ENCODE measurements at places on chromosomes 12 and 14. TPM values are rescaled to one million over a fixed set of nuclear protein-coding genes. Genes with fewer than 3 reads are reported as not detected.

Gene KCNA5
- total RNA-seq, result under 0.01 TPM

Gene TULP3
- 6.5 TPM for total RNA-seq

Gene KCNMB4
- total RNA-seq, result 3.0 TPM

DNA sequence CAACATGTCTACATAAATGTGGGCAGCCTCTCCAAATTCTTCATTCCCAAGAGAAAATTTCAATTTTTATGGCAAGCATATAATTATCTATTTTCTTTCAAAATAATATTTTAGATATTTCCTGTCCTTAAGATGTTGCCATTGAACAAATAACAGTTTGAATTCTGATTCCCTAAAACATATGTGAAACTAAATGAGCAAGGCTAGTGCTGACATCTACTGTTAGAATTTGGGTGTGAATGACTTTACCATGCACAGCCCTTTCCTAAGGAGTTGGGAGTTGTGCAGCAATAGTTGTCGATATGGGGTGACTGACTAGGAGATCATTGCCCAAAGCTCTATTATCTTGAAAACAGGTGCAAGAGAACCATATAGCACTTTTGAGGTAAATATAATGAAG, 108.2 kb upstream of the SLC38A4 start:
- peak; percentile 59 for DNase-seq
